ENCODE measurements at places on chromosomes 3 and 15.

DNA sequence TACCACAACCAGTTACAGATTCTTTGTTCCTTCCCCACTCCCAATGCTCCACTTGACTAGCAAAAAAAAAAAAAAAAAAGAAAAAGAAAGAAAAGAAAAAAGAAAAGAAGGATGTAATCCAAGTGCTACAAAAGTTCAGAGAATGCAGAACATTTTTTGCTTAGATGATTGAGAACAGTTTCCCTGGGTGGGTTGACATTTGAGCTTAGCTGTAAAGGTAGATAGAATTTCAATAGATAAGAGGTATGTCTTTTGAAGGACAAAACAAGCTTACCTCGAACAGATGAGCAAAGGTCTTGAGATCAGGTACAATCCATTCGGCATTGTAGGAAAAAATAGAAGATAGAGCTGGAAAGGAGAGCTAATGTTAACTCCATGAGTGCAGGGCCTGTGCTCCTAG is 344.6 kb upstream of the NECTIN3 start:
- no peak for DNase-seq

- DNase-seq: no peak
Observed at GRCh38 chr3:31124373-31124772, 229.9 kb upstream of the GADL1 start.

- DNase-seq: no peak
Observed at GRCh38 chr15:92438471-92438870, 44.8 kb downstream of the ST8SIA2 start.

GRCh38 chr3:177692304-177692975 is 495.2 kb upstream of the TBL1XR1 start:
- DNase-seq: no peak

DNA sequence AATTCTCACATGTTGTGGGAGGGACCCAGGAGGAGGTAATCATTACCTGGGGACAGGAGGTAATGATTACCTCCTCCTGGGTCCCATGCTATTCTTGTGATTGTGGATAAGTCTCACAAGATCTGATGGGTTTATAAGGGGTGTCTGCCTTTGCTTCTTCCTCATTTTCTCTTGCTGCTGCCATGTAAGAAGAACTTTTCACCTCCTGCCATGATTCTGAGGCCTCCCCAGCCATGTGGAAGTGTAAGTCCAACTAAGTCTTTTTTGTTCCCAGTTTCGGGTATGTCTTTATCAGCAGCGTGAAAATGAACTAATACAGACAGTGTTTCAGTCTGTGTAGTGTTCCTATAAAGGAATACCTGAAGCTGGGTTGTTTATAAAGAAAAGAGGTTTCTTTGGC is 13.1 kb upstream of the KCTD6 start:
- DNase-seq: no peak

GRCh38 chr15:36221992-36222391 is 357.4 kb upstream of the CDIN1 start:
- no peak for DNase-seq

- DNase-seq: peak; percentile 35
Observed at GRCh38 chr15:98649472-98650416, 1.4 kb downstream of the IGF1R start.

- DNase-seq: peak; percentile 59
Observed at GRCh38 chr3:134008630-134009156, 21.0 kb downstream of the SLCO2A1 start.

DNA sequence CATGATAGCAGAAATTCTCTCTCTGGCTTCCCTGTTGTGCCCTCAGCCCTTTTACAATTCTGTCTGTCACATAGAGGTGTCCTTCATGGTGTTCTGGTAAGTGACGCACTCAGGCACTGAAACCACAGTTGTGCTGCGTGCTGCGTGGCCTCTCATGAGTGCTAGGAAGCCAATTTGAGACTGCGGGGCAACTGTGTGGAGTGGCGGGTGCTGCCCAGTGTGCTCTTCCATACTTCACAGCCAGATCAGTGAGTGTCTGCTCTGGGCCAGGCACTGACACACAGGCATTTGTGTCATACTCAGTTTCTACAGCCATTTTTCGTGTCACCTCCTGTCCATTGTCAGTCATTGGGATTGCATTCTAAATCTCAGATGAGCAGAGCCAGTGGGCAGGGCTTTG is 133.1 kb upstream of the PLXNA1 start:
- DNase-seq: no peak

- no peak for DNase-seq
Observed at GRCh38 chr3:114401346-114401745, 107.5 kb downstream of the TIGIT start.

Measured in iris pigment epithelial cell (primary cell).